ENCODE measurements at places on chromosomes 6 and 20.

GRCh38 chr6:1327630-1328029, 15.7 kb downstream of the FOXQ1 start:
- no peak for DNase-seq

GRCh38 chr20:58892932-58893224, 40.4 kb downstream of the GNAS start:
- DNase-seq = no peak

DNA sequence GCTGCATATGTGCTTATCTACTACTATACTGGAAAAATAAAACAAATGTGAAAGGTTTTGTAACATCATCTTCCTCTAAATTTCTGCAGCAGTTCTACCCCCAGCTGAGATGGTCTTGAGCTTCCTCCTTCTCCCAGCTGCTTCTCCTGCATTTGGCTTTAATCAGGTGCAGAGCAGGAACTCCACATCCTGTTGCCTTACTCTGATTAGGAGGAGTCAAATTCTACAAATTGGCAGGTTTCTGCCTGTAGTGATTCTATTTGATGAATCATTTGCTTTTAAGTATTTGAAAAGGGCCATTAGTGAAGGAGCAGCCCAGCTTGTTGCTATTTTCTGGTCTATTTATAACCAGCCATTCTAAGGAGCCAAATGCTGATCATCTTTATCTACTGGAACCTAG, 224.5 kb downstream of the GMDS start:
- no peak for DNase-seq

- no peak for DNase-seq
Observed at GRCh38 chr6:4948781-4949450, 54.9 kb downstream of the RPP40 start.

GRCh38 chr6:93784794-93785693, 365.7 kb upstream of the EPHA7 start:
- DNase-seq = no peak

Measured in effector CD8-positive, alpha-beta T cell (primary cell).